H1 (cell line): ENCODE measurements at places on chromosomes 2 and 18. TPM values are rescaled to one million over a fixed set of nuclear protein-coding genes. Genes with fewer than 3 reads are reported as not detected.

GRCh38 chr2:185188656-185189055 is 549.9 kb upstream of the FSIP2 start:
- DNase-seq, result no peak
- H3K4me1 ChIP-seq, result no peaks in the 10 kb centered on the region
- no peaks in the 10 kb centered on the region for H3K27me3 ChIP-seq
- H3K4me3 ChIP-seq, result no peak overlapping the region
- H3K36me3 ChIP-seq, result no peaks in the 10 kb centered on the region

The EPB41L5 gene
- polyA plus RNA-seq, result 12.5 and 13.5 TPM in 2 replicates

The CD226 gene
- polyA plus RNA-seq, result not detected in 2 replicates

The CFLAR gene
- 3.8 and 3.9 TPM in 2 replicates for polyA plus RNA-seq

The STEAP3 gene
- 27.9 and 40.1 TPM in 2 replicates for polyA plus RNA-seq
